SIG-M5 (cell line): ENCODE measurements at places on chromosomes 7 and 10.

- no peak for DNase-seq
Measured at GRCh38 chr7:1597066-1597760, 27.4 kb upstream of the PSMG3 start.

- no peak for DNase-seq
Measured at GRCh38 chr10:72186258-72186981, 29.4 kb upstream of the ANAPC16 start.

GRCh38 chr10:31618541-31619291, 299.7 kb downstream of the ZEB1 start:
- no peak for DNase-seq

- DNase-seq, result no peak
Measured at GRCh38 chr10:91702620-91703019, 69.7 kb upstream of the PPP1R3C start.

DNA sequence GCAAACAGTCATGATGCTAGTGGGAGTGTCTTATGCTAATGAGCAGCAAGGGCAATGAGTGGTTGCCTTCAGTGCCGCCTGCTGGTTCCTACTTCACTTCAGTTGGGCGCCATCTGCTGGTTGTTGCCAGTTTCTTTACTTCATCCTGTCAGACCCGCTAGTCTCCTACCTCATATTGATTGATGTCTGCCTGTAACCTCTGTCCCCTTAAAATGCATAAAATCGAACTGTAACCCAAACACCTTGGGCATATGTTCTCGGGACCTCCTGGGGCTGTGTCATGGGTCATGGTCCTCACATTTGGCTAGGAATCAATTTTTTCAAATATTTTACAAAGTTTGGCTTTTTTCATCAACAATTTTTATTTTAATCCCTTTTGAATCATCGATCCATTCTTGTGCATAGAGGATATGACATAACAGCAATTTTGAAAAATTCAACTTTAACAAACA, 62.8 kb upstream of the C7orf33 start:
- peak; percentile 55 for DNase-seq
